NCI-H1048 (cell line): ENCODE measurements at places on chromosomes 5 and 9.

GRCh38 chr5:4043135-4043534 lies 447.5 kb downstream of the IRX1 start:
- no peak for DNase-seq

- DNase-seq: no peak
Measured at GRCh38 chr5:128262911-128263310, 179.3 kb downstream of the SLC12A2 start.

- DNase-seq: no peak
Measured at GRCh38 chr5:128424646-128425045, 113.4 kb downstream of the FBN2 start.

DNA sequence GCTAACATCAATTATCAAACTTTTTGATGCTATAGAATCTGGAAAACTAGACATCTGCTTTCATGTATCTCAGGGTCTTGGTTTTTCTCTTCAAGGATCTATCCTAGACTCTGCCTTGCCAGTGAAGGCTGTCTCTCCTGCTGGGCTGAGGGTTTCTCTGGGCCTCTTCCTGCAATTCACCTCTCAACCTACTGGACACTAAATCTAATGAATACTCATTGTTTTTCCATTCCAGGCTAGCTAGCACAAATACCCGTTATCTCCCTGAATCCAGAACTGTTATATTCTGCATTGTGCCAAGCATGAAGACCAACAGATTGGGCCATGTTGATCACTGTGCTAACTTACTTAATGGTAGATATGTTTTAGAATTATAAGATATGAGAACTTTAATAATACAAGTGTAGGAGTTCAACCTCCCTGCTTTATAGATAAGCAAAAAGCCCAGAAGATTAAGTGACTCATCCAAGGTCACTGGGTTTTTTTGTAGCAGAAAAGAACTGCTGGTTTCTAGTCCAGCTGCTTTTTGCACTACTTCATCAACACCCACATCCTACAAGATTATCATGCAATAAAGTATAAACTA lies 56.5 kb upstream of the RNF38 start:
- no peak for DNase-seq

- DNase-seq: no peak
Measured at GRCh38 chr5:10556893-10557746, 6.8 kb upstream of the ANKRD33B start.

GRCh38 chr9:82325907-82326306 lies 337.3 kb downstream of the SPATA31D1 start:
- no peak for DNase-seq

DNA sequence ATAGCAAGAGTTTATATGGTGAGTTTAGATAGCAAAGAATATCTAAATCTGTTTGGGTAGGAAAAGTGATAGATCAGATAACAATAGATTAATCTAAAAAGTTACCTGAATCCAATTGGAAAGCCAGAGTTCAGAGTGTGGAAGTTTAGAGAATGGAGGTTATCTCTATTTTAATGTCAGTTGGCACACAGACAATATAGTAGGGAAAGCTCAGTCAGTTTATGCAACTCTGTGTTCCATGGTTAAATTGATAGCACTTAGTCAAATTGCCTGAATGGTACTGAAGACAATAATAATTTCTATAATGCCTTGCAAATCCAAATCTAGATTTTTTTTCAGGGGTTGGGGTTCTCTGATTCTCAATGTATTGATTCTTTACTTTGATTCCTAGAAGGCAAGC lies 77.0 kb downstream of the ARHGEF28 start:
- no peak for DNase-seq

DNA sequence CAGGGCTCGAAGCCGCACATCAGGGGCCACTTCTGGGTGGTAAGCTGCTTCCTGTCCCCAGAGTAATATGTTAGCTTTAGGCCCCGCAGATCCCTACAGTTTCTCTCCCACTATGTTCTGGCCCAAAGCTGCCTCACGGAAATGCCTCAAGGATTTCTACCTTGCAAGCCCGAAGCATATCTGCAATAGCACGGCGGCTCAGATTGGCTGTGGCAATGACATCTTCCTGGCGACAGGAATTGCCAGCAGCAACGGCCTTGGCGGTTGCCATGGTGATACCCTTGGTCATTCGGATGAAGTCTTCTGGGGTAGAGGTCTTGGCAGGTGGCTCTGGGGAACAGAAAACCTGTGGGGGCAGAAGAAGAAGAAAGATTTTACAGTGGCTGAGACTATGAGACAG lies 10.3 kb upstream of the TPM2 start:
- no peak for DNase-seq

DNA sequence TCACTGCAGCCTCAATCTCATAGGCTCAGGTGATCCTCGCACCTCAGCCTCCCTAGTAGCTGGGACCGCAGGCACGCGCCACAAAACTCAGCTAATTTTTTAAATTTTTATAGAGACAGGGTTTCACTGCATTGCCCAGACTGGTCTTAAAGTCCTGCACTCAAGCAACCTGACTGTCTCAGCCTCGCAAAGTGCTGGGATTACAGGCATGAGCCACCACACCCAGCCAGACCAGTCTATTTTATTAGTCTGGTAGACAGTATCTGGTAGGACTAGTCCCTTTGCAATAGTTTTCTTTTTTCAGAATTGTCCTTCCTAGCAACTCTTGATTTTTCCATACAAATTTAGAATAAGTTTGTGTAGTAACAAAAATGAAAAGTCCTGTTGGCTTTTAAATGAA lies 14.1 kb upstream of the GPR150 start:
- no peak for DNase-seq

DNA sequence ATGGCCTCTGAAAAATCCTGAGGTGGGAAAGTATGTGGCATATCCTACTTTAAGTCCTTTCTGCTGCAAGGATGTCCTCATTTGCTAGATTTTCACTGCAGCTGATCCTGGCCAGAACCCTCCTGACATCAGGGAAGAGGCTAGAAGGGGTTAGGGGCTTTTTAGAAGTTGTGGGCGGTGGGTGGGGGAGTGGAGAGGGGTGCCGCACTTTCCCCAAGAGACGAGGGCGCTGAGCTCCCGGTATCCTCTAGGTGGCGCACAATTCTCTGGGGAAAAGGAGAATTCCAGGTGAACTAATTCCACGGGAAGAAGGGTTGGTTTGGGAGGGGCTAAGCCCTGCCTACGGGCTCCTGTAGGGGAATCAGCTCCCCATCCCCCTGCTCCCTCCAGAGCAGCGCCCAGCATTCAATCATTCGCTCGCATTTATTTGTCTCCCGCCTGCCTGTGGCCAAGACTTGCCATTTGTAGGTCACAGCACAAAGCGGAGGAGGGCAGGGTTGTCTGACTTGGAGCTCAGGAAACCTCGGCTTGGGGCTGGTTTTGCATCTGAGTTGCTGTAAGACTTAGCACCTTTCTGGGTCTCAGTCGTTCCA lies 42.9 kb upstream of the HAND1 start:
- DNase-seq: peak; percentile 41

GRCh38 chr9:83388346-83388745 lies 149.9 kb downstream of the FRMD3 start:
- DNase-seq: no peak

DNA sequence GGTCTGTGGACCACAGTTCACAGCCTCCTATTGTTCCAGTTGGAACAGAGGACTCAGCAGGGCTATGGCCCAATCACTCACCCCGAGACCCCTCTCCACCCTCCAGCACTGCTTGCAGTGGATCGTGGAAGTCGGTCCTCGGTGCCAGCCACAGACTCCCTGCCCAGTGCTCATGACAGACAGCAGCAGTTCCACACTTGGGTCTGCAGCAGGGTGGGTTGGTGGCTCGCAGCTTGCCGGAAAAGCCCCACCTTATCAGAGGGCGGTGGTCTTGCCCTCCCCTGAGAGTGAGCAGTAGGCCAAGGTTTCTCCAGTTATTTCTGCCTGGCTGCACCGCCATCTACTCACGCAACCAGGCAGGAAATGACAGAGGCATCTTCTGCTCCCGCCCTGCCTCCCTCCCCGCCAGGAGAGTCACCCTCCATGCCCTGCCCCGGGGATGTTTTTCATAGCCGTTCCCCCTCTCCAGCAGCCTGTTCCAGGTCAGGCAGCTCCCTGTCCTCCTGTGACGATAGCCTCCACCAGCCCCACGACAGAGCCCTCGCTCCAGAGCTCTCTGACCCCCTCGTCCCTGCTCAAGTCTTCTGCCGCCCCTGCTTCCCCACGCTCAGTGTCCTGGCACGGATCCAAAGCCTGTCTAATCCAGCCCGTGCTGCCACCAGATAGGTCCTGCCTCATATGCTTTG lies 34.5 kb downstream of the UNC5A start:
- no peak for DNase-seq

DNA sequence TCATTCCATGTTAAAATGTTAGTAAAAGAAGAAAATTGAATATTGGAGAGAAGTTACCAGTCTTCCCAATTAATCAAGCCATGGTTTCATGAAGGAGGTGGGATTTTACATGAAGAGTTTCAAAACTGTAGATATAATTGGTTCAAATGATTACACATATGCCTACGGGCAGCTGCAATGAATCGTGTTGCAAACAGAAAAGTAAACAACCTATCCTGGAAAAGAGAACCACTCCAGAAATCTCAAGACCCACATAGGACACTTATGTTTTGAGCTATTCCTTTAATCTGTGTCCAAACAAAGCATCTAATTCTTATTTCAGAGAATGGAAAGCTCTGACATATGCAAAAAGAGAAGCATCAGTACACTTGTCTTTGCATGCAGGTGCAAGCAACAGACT lies 340.2 kb downstream of the NDUFS4 start:
- no peak for DNase-seq

GRCh38 chr9:112555101-112555643 lies 68.5 kb downstream of the KIAA1958 start:
- no peak for DNase-seq

DNA sequence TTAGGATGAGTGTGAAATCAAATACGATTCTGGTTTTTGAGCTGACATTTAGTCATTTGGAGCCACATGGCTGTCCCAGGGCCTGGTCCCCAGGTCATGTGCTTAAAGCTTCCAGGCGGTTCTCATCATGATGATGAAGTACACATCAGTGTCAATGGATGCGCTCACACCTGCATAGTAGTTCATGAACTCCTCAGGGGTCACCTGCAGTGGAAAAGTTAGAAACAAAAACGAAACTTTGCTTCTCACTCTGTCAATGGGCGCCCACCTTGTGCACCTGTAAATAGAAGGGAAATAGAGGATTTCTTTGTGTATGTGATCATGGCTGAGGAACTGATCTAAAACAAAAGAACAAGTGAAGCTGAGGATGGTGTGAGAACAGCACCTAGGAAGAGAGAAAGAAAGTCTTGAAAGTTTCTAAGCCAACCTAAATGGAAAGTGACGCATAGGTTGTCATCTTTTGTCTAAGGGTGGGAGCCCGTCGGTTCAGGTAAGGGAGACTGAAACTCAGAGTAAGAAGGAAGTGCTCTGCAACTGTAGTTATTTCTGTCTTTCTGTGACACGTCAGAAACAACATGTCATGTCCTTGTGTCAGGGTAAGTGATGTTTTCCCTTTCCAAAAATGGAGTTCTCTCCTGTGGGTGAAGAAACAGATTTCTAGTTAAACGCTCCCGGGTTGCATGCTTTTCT lies 33.8 kb downstream of the CAPSL start:
- DNase-seq: no peak

- DNase-seq: no peak
Measured at GRCh38 chr5:37945446-37945845, 105.6 kb upstream of the GDNF start.

GRCh38 chr5:15807871-15808270 lies 307.9 kb downstream of the FBXL7 start:
- DNase-seq: no peak

DNA sequence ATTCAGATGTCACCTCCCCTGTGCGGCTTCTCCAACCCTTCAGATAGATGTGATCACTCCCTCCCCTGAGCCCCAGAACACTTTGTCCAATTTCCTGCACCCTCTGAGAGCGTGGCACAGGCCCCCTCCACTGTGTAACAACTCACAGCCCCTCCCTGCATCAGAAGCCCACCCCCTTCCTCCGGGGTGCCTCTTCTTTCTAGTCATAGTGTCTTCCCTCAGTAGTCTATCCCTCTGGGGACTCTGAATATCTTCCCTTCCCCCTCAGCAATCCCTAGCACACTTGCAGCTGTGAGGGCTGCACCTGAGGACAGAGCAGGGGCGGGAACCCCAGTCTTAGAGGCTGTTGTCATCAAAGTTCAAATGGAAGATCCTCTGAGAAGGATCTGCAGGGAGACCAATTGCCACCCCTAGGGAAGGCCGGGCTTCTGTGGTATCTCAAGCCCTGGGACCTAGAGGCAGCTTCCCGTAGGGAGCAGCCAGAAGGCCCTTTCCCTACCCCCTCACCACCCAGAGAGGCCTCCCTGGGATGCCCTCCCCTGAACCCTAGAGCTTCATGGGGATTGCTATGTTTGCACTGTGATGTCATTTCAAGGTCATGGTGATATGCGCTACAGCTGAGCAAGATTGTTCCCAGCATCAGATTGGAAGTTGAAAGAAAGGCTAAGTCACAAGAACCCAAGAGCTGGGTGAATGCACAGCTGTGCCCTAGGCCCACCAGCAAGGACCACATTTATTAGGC lies 70.7 kb downstream of the THBS4 start:
- DNase-seq: no peak
